Large intestine (tissue), 12 donors: ENCODE measurements at places on chromosomes 3 and 15.

DNA sequence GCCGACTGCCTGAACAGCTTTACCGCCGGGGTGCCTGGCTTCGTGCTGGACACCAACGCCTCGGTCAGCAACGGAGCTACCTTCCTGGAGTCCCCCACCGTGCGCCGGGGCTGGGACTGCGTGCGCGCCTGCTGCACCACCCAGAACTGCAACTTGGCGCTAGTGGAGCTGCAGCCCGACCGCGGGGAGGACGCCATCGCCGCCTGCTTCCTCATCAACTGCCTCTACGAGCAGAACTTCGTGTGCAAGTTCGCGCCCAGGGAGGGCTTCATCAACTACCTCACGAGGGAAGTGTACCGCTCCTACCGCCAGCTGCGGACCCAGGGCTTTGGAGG is 815 bp downstream of the SPINT1 start:
- DNase-seq, result no peak

GRCh38 chr15:75063338-75063737 is 39.9 kb downstream of the PPCDC start:
- DNase-seq, result no peak

DNA sequence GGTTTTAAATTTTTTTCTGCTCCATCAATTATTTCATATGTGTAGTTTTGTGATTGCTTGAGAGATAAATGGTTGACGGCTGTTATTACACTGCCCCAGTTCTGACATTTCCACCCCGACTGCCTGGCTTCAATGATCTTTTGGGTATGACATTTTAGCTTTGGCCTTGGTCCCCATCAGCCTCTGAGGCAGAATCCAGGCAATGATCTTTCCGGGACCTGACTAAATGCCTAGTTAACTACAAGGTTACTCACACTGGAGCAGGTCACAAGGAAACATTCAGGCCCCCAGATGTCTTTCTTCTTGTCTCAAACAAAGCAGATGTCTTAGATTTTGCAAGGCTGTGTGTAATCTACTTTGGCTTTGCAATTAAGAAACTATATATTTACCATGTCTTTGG is 61.1 kb upstream of the TMCO5A start:
- DNase-seq, result no peak

GRCh38 chr3:113304856-113305540 is 93.6 kb downstream of the BOC start:
- DNase-seq, result no peak

- no peak for DNase-seq
Measured at GRCh38 chr15:31309893-31310606, 16.6 kb upstream of the KLF13 start.

- DNase-seq, result no peak
Measured at GRCh38 chr3:184812662-184813042, 686 bp downstream of the VPS8 start.

- no peak for DNase-seq
Measured at GRCh38 chr3:13544951-13545651, 3.8 kb upstream of the FBLN2 start.

- no peak for DNase-seq
Measured at GRCh38 chr15:65954289-65954741, 85.0 kb downstream of the RAB11A start.

DNA sequence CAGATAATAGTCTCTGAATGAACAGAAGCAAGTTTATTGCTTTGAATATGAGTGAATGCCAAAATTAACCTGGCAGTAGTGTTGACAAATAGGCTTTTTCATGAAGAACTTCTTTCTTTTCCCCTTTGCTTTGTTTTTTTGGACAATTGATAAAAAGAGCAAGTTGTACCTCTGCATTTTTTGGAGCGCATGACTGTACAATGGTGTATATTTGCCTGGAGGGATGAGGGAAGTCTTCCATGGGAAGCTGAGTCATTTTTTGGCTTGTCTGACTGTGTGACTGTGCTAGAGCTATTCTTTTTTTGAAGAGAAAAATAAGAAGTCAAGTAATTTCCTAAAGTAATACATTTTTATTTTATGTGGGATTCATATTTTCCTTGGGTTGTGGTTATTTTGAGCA is 186.9 kb downstream of the KLHL25 start:
- no peak for DNase-seq

GRCh38 chr3:13016083-13016720 is 57.0 kb downstream of the IQSEC1 start:
- DNase-seq, result no peak

GRCh38 chr3:53243785-53244184 is 12.0 kb downstream of the TKT start:
- no peak for DNase-seq

DNA sequence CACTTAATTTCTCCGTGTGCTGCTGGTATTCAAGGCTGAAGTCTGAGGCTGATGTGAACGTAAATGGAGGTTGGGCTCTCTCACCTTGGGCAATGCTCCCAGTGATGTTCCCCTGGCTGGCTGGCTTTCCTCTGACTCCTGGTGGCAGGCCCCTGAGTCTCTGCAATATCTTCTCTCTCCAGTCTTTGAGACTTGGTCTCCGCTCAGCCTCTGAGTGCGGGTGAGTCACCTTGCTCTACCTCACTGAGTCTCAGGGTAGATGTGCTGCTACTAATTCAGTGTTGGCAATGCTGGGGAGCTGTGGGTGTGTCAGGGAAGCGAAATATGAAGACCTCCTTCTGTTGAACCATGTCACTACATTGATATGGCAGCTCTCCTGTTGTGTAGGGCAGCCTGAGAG is 31.3 kb upstream of the TRIM59 start:
- no peak for DNase-seq

- DNase-seq, result no peak
Measured at GRCh38 chr15:40054855-40055575, 16.0 kb upstream of the SRP14 start.

GRCh38 chr3:115100806-115101205 is 46.3 kb downstream of the ZBTB20 start:
- DNase-seq, result no peak

DNA sequence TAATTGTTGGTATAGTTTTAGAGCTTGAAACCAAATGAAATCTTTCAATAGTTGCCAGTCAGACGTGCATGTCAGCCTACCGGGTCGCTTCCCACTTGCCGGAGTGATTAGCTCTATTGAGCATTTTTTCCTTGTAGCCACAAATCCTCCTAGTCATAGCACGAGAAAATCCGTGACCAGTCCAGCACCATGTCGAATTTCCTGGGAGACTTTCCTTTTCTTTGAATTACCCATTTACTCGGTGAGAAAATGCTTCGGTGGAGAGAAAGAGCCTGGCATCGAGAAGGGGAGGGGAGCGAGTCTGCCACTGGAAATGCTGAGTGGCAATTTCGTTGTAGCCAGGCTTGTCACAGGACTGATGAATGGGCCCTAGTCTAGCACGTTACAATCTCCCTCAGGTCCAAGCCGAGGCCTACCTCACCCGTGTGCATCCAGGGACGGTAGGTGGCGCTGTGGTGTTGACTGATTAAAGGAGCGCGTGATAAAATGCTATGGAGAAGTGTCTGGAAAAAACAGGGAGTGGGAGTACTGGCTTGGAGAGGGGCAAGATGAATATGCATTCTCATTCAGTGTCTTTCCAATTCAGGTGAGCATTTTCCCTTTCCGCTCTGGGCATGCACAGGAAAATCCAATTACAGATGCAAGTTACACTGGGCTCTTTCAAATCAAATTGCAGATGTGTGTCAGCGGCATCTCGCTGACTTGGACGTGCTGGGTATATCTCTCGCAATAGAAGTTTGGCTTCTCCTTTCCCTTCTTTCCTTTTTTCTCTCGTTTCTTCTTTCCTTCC is 238.8 kb downstream of the EDEM1 start:
- peak; percentile 60 for DNase-seq
